ENCODE measurements at places on chromosomes 2 and 18. TPM values are rescaled to one million over a fixed set of nuclear protein-coding genes. Genes with fewer than 3 reads are reported as not detected.

The DCDC2C gene
- 0.04 TPM for polyA plus RNA-seq

The DSG2 gene
- polyA plus RNA-seq, result 3.2 TPM

The TBC1D8 gene
- polyA plus RNA-seq, result 19.4 TPM

The TMEM127 gene
- polyA plus RNA-seq, result 29.3 TPM

The UGT1A10 gene
- polyA plus RNA-seq, result 9.1 TPM

The SKA1 gene
- polyA plus RNA-seq, result 2.4 TPM

The LRRTM4 gene
- polyA plus RNA-seq, result not detected

The GPR39 gene
- 0.65 TPM for polyA plus RNA-seq

The ACTG2 gene
- 660 TPM for polyA plus RNA-seq

The TUBA3D gene
- polyA plus RNA-seq, result 0.29 TPM

The LYG2 gene
- polyA plus RNA-seq, result not detected

The GPAT2 gene
- polyA plus RNA-seq, result 0.98 TPM

The CEP192 gene
- 6.6 TPM for polyA plus RNA-seq

The TRIM43 gene
- polyA plus RNA-seq, result not detected

The ACMSD gene
- polyA plus RNA-seq, result not detected

The CXCR4 gene
- polyA plus RNA-seq, result 5.1 TPM

The GRHL1 gene
- 94.7 TPM for polyA plus RNA-seq

The MALT1 gene
- polyA plus RNA-seq, result 11.7 TPM

The SPC25 gene
- 4.1 TPM for polyA plus RNA-seq

The USP40 gene
- polyA plus RNA-seq, result 29.9 TPM

The POTEI gene
- not detected for polyA plus RNA-seq

The BAZ2B gene
- 12.5 TPM for polyA plus RNA-seq

The PTPRM gene
- polyA plus RNA-seq, result 10.4 TPM

The CCDC68 gene
- polyA plus RNA-seq, result 0.86 TPM

The DNMT3A gene
- 5.0 TPM for polyA plus RNA-seq

The ERCC3 gene
- 21.6 TPM for polyA plus RNA-seq

The SERPINB4 gene
- polyA plus RNA-seq, result 68.4 TPM

The DLGAP1 gene
- 0.47 TPM for polyA plus RNA-seq

The NOL4 gene
- polyA plus RNA-seq, result not detected

The EDAR gene
- polyA plus RNA-seq, result 1.3 TPM

The MOGAT1 gene
- polyA plus RNA-seq, result not detected

The MAP3K19 gene
- polyA plus RNA-seq, result not detected

The SGPP2 gene
- polyA plus RNA-seq, result 5.5 TPM

The CYP1B1 gene
- 8.4 TPM for polyA plus RNA-seq

The NYAP2 gene
- 0.09 TPM for polyA plus RNA-seq

The OSBPL6 gene
- 1.5 TPM for polyA plus RNA-seq

The IL36A gene
- 394 TPM for polyA plus RNA-seq

The GKN2 gene
- 2.6 TPM for polyA plus RNA-seq

The SERPINB11 gene
- 6.4 TPM for polyA plus RNA-seq

The KLHL41 gene
- 0.34 TPM for polyA plus RNA-seq

The AFF3 gene
- 1.0 TPM for polyA plus RNA-seq

The TCF23 gene
- polyA plus RNA-seq, result not detected

Measured in esophagus (tissue), 2 donors.